ENCODE measurements at places on chromosomes 6 and 20.

- peak; percentile 76 for DNase-seq
These were observed at the start of gene HMGN4 for GRCh38 chr6:26537846-26538571. Gene HMGN4, plus strand, starts transcription at chr6:26538366. Its CDS starts 6,841 bp downstream, at chr6:26545207.

GRCh38 chr6:116883005-116883404 lies 6.0 kb downstream of the RFX6 start:
- DNase-seq: no peak

DNA sequence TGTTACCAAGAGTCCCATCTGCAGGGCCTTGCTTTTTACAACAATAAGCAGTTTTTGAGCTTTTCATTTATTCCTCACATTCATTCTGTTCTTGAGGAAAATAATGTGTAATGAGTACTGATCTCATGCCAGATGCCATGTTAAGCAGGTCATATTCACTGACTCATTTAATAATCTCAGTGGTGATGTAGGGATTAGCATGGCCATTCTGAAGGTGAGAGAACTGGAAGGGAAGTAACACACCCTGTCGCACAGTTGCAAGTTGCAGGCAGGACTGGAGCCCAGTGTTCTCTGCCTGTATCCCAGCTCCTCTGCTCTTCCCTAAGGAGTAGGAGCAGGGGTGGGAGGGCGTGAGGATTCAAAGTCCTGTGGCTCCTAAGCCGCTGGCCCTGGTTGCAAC lies 5.6 kb downstream of the PCIF1 start:
- no peak for DNase-seq

GRCh38 chr20:22509090-22509842 lies 75.1 kb downstream of the FOXA2 start:
- DNase-seq: no peak

- DNase-seq: no peak
These were observed at the start of gene NKX2-4 for GRCh38 chr20:21397341-21398108. Gene NKX2-4, minus strand, starts transcription at chr20:21397526. Its CDS starts 127 bp downstream, at chr20:21397399.

DNA sequence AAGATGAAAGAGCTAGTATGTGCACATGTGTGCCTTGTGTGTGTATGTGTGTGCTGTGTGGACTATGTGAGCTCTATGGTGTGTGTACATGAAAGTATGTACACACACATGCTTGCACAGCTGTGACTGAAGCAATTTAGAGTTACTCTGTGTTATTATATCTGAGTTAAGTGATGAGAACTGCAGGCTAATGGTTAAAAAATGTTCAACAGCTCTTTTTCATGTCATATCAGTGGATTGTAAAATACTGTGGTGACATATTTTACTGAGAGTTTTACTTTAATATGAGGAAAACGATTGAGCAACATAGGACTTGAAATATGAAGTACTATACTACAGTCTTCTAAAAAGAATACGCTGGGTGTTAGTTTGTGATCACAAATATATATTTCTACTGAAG lies 195.7 kb upstream of the KCNK16 start:
- no peak for DNase-seq

DNA sequence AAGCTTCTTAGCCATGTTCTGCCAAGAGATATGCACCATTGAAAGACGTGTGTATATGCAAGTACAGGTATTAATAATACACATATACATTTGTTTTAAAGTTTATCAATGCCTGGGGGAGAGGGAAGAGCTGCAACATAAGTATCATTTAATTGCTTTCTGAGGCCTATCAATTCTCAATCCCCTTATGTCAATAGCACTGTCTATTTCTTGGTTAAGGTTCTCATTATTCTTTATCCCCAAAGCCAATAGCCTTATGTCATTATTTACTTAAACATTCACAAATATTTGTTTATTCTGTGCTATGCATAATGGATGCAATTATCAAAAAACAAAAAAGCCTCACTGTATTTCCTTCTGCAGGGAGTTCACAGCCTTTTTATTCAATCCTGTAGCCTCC lies 350.3 kb upstream of the KCNQ5 start:
- DNase-seq: no peak

GRCh38 chr6:147285087-147285855 lies 81.1 kb downstream of the STXBP5 start:
- peak; percentile 10 for DNase-seq

GRCh38 chr6:18118330-18118729 lies 4.1 kb downstream of the NHLRC1 start:
- no peak for DNase-seq

GRCh38 chr20:63115651-63116411 lies 100.1 kb downstream of the YTHDF1 start:
- no peak for DNase-seq

DNA sequence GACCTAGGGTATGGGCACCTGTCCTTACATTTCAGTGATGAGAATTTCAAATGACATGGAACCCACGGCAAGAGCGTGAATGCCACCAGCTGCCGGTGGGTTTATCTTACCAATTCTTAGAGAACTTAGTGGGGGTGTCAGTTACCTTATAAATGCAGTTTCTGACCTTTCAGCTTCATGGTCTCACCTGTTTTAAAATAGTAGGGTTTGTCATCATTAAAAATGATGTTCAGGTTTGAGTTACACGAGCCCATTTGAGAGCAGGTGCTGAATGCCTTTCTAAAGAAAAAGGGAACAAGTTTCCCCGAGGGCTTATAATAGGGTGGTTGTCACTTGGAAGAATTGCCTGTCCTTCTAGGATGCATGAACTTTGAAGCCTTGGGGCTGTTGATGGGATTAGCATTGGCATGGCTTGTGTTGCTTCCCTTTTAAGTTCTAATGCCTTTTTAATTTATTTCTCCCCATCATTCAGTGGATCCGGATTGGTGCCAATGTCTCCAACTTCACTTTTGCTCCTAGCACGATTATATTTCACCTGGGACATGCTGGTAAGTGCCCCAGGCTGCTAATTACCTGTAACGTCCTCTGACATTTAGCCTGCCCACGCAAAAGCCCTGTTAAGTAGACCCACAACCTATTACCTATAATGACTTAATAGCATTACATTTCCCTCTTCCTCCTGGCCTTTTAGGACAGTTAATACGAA lies 27.9 kb downstream of the GHRH start:
- DNase-seq: no peak

- DNase-seq: no peak
These were observed 163.3 kb upstream of the SNX9 start for GRCh38 chr6:157659536-157660271.

GRCh38 chr6:118934461-118935330 lies at the start of gene MCM9:
Gene MCM9, minus strand, starts transcription at chr6:118935159. Its CDS starts 3,436 bp downstream, at chr6:118931723.
- DNase-seq: peak; percentile 53

DNA sequence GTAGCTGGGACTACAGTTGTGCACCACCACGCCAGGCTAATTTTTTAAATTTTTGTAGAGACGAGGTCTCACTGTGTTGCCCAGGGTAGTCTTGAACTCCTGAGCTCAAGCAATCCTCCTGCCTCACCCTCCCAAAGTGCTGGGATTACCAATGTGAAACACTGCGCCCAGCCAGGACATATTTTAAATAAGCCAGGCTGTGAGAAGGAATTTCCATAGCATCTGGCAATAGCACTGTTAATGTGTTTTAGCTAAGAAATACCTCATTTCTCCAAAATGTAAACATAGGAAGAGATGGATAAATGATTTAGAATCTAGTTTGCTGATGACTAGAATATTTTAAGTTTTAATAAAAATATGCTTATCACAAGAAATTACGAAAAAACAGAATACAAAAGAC lies 27.0 kb upstream of the SLA2 start:
- no peak for DNase-seq

- peak; percentile 81 for DNase-seq
These were observed 31.0 kb upstream of the PCMTD2 start for GRCh38 chr20:64224351-64225170.

DNA sequence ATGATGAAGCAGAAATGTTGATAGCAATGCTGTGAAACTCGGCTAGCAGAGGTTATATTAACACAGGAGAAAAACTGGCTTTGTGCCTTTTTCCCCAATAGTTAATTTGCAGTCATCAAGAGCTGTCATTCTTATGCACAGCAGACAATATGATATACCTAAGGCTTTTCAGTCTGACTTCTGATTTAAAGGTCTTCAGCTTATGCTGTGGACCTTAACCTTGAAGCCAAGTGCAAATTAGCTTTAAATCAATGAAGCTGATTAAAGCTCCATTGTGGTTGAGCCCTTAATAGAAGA lies 171.6 kb upstream of the ID4 start:
- DNase-seq: no peak

GRCh38 chr6:149913540-149914240 lies 9.2 kb downstream of the RAET1G start:
- no peak for DNase-seq

DNA sequence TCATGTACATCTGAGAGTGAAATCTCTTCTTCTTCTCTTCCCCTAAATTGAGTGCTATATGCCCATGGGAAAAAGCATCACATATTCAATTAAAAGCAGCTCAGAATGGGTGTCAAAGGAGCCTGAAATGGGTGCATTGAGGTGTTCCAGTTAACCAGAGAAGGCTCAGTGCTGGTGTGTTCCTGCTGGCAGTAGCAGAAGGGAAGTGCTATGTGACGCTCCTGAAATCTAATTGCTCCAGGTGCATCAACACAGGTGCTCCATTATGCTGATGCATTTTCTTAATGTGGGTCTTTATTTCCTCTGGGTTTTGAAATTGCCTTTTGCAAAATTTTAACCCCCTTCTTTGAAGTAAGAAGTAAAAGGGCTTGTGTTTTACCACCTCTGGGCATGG lies 17.9 kb downstream of the SLC22A2 start:
- DNase-seq: no peak

DNA sequence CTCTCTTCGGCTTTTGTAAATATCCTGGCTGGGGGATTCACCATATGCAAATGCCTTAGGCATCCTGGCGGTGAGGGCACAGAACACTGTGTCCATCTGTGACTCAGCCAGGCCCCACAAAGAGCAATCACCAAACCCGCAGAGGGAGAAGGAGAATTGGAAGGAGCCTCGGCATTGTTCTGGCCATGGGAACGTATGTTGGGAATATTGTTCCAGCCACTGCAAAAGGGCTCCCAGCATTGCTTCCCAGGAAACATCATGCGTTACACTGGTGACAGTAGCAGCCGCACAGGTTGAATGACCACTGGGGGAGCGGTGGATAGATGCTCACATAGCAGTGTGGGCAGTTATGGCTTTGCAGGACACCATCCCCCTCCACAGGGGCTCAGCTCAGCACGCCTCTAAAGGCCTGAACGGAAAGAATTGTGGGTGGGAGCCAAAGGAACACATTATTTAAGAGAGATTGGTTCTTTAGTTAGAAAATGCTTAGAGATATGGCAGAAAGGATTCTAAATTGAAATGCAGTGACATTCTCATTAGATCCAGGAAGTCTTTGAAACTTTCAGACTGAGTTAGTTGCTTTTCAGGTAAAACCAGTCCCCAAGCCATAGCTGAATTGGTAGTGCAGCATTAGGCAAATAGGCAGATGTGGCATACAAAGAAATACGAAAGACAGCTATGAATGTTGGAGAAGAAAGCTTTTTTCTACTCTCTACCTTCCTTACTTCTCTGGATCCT lies 104.3 kb downstream of the RNF144B start:
- DNase-seq: no peak

- DNase-seq: no peak
These were observed 24.7 kb upstream of the BHLHE23 start for GRCh38 chr20:63031251-63032014.

DNA sequence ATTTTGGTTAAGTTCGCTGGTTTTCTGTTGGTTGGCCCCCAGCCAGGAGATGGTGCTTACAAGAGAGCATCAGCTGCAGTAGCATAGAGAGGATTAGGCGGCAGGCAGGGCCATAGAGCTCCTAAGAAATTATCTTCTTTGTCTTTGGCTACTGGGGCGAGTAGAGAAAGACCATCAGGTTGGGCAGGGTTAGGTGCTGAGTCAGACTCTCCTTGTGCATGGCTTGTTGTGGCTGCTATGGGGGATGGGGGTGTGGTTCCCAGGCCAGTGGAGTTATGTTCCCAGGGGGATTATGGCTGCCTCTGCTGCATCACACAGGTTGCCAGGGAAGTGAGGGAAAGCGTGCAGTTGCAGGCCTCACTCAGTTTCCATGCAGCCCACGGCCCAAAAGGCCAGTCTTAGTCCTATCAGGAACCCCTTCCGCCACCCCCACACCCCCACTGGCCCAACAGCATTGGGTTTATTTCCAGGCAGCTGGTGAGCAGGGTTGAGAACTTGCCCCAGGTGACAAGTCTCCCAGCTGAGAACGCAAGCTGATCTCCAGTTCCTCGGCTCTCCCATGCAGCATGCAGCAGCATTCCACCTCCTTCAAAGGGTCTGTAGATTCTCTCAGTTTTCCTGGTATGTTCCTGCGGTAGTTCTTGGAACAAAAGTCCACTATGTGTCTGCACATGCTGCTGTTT lies 243.7 kb downstream of the UTRN start:
- DNase-seq: peak; percentile 1

DNA sequence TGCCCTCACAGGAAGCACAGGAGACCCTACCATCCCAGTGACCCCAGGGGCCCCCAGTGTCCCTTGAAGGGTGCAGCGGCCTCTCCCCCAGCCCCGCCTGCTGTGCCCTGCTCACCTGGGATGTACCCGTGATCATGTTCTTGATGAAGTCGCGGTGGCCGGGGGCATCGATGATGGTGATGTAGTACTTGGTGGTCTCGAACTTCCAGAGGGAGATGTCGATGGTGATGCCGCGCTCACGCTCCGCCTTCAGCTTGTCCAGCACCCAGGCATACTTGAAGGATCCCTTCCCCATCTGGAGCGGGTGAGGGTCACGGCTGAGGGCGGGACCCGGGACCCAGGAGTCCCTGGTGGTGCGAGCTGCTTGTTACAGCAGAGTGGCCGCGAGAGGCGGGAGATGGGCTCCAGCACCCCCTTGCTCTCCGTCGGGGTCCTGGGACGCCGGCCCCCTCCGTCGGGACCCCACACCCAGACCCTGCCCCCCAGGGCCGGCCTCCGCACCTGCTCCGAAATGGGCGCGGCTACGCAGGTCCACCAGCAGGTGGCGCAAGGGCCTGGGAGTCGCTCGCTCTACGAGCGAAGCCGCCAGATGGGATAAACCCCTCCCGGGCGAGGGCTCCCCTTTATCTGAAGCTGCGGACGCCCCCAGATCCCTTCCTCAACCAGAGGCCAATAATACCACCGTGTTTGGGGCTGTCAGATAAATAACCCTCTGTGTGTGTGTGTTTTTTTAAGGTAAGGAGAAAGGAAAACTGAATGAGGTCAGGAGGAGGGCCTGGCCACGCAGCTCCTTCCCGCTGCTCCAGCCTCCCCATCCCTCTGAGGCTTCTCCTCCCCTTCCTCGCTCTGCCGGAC lies 2.9 kb downstream of the EEF1A2 start:
- no peak for DNase-seq

GRCh38 chr6:131413831-131414191 lies 159.2 kb upstream of the ARG1 start:
- no peak for DNase-seq

DNA sequence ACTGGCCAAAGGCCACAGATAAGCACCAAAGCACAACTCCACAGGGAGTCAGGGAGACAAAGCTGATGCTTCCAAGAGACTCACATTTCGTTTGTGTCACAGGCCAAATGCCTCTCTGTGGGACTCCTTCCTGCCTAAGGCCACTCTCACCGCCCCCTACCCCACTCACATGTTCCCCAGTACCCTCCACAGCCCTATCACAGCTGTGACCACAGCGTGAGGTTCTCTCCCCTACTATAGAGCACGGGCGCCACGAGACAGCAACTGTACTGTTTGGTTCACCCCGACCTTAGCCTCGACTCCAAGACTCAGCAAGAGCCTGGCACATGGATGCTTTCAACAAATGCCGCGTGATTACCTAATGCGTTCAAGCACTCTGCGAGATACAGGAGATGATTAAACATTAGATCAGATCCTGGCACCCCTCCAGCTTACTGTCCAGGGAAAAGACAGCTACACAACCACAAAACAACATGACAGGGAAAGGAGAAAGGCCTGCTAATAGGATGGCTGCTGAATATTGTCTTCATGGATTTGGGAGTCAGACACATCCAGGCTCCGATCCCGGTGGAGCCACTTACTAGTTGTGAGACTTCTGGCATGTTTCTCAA lies 105.5 kb downstream of the AGPAT4 start:
- peak; percentile 93 for DNase-seq

GRCh38 chr6:135506270-135506997 lies 8.9 kb upstream of the AHI1 start:
- no peak for DNase-seq
